Right ventricle myocardium inferior (tissue), 1 donor: ENCODE measurements at places on chromosomes 6 and 20.

DNA sequence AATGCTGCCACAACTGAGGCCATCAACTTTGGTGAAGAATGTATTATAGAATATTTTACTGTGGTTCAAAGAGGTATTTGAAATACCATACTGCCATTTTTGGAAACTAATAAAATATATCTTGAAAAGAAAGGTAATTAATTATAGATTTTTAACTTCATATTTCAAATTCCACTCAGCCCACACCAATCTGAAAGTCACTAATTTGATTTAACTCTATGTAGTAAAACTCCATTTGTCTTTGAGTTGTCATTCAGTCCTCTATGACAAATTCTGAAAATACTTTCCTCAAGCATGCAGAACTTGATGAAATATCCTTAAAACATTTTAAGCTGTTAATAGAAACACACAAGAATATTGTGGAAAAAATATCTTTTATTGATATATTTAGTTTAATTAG lies 1196.7 kb upstream of the CITED2 start:
- DNase-seq: no peak

- DNase-seq: no peak
Measured at GRCh38 chr20:11205769-11206362, 532.1 kb upstream of the JAG1 start.

DNA sequence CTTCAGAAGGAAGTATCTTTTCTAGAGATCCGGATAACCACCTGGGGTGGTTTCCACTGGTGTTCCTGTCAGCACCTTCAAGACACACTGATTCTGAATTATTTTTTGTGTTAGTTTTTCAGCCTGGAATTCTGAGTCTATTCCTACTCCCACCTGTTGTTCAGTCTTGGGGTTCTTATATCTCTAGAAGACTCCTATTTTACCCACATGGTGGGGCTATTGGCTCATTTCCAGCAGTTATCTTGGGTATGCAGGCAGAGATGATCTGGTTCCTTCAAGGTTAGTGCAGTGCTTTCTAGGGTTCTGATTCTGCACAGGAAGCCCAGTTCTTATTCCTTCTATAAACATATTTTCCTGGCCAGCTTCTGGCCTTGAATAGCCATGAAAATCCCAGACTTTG lies 175.6 kb upstream of the PDE7B start:
- no peak for DNase-seq

DNA sequence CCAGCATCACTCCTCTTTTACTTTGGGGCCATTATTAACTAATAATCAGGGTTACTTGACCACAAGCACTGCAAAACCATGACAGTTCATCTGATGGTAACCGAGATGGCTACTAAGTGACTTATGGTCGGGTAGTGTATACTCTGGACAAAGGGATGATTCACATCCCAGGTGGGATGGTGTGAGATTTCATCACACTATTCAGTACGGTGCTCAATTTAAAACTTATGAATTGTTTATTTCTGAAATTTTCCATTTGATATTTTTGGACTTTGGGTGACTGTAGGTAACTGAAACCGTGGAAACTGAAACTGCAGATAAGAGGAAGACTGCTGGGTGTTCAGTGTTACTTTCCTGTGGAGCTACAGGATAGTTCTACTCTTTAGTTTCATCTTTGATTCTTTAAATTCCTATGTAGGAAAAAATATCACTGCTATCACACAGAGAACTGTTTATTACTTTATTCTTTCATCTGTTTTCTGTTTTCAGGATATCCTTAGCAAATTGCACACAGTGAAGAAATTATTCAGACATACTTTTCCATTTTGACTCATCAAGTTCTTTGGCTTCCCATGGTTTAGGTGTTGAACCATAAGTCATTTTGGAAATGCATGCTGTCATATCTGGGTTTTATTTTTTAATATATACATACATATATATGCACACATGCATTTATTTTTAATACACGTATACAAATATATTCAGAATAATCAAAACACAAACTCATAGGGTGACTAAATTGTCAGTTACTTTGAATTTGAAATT lies 59.1 kb upstream of the C20orf144 start:
- no peak for DNase-seq

GRCh38 chr20:8796088-8796660 lies 272.7 kb upstream of the PLCB4 start:
- no peak for DNase-seq

DNA sequence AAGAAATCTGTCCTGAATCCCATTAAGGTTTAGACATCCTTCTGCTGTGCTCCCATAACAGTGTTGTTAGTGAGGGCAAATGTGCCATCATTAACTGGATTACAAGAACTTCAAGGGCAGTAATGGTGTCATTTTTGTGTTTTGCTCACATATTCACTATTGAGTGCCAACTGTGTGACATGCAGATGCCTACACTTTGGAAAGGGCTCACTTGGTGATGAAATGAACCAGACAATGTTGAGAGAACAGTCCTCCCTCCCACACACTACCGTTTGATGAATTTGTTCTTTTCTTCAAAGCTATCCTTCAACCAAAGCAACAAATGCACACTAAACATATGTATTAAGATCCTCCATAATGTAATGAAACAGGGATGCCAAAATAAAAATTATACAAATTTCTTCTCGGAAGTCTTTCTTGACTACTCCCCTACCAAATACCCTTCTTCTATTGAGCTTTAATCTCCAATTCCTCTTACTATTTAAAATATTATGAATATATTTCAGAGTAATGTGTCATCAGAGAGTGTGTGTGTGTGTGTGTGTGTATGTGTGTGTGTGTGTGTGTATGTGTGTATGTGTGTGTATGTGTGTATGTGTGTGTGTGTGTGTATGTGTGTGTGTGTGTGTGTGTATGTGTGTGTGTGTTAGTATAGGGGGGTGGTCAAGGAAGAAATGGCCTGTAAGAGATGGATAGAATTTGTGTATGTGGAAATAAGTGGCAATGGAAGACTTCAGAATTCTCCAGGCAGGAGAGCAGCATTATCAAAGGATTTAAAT lies 92.3 kb upstream of the ENPP5 start:
- DNase-seq: no peak
